Left lobe of liver (tissue), 2 donors: ENCODE measurements at places on chromosomes 4 and X. TPM values are rescaled to one million over a fixed set of nuclear protein-coding genes. Genes with fewer than 3 reads are reported as not detected.

DNA sequence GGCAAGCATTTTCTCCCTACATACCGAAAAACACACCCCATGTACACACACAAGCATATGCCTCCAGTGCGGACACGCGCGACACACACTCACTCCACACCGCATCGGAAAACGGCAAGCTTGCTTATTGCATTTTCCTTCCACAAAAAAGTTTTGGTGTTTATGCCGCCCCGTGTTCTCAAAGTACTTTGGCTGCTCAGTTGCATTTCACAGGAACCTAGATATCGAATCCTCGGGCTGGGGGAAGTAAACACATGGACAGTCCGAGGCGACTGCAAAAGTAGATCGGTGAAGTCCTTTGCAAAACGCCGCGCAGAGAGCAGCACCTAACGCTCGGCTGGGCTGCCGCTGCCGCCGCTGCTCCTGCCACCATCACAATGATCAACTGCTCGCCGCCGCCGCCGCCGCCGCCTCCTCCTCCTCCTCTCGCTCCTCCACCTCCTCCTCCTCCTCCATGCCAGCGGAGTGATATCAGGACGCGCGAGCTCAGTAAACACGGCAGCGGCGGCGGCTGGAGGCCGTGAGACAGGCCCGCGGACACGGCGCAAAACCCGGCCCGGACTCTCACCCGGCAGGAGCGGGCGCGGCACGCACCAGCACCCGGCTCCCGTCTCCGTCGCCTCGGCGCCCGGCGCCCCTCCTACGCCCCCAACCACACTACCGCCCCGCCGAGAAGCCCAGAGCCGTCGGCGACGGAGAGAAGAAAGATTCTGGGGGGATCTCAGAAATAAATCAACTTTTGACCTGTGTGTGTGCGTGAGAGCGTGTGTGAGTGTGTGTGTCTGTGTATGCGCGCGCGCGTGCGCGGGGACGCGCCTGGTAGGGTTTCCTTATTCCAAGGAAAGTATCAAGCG, at the start of gene MAML3:
Gene MAML3 (minus strand): TSS at position 467 of the 854 bp plus-strand sequence. CDS start 857 bp downstream, outside the sequence.
- peak; percentile 96 for DNase-seq

DNA sequence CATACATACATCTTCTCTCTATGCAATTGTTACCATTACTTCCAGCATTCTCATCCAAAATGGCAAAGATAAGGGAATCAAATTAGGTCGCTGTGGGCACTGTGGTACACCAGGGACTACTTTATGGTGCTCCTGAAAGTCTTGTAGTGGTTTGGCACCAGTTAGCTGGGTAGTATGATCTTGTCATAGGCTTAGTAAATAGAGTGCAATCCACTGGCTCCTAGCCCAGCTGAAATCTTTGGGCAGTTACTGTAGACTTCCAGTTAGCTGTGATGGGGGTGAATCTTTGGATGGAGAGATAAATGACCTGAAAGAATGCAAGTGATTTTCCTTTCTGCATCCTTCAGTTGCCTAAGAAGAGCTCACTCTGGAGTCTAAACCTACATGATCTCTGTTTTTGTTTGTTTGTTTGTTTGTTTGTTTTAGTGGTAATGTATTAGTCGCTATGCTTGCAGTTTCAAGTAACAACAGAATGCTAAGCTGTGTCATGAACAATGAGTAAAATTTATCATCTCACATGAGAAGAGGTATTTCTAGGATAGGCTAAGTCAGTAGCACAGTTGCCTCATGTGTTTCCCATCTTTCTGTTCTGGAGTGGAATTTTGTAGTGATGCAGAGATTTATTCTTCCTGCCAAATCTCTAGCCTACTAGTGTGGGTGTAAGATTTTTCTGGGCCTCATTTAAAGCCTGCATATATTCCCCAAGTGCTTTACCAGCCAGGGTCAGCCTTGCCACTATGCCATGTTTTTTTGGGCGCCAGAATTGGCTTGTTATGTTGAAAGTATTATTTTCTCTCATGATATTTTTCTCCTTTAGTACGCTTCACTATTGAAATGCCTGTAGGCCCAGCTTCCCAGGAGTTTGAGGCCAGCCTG, 24.2 kb downstream of the HERC3 start:
- no peak for DNase-seq

DNA sequence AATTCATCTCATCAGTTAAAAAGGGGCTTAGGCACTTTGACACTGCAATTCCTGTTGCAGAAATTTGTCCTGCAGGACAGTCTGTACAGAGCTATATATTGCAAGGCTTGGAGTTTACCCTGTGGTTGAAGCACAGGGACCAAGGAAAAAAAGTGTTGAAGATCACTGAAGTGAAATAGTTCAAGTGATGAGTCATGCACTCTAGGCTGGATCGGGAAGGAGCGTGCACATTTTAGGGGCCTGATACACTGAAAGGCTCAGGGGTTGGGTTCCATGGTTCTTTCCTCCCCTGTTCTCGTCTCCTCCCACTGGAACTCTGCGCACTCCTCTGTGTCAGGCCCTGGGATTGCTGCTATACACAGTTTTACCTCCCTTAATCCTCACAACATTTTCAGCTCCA, 104.9 kb upstream of the ARMCX2 start:
- no peak for DNase-seq

DNA sequence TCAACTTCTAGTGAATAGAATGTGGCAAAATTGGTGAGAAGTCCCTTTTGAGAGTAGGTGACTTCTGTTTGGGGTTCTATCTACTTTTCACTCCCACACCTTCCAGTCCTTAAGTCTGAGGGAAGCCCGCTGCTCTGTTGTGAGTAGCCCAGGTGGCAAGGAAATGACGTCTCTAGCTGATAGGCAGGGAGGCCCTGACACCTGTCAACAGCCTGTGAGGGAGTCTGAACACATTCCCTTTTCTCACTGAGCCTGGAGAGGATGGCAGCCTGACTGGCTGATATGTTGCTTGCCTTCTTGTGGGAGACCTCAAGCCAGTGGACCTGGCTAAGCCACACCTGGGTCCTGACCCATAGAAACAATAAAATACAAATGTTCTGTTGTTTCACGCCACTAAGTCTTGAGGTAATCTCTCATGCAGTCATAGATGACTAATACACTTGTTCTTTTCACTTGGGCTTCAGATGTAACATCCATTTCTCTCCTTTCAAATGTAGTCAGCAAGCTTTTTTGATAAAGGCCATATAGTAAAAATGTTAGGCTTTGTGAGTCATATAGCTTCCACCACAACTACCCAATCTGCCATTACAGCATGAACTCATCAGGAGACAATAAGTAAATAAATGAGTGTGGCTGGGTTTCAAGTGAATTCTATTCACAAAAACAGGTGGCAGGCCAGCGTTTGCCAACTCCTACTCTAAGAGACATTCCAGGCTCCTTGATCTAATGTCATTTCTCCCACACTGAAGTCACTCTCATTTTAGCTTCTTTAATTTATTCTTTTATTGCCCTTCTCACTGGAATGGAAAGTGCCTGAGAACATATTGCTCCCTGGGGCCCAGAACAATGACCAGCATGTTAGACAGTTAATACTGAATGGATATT, 265.1 kb upstream of the MAD2L1 start:
- no peak for DNase-seq

DNA sequence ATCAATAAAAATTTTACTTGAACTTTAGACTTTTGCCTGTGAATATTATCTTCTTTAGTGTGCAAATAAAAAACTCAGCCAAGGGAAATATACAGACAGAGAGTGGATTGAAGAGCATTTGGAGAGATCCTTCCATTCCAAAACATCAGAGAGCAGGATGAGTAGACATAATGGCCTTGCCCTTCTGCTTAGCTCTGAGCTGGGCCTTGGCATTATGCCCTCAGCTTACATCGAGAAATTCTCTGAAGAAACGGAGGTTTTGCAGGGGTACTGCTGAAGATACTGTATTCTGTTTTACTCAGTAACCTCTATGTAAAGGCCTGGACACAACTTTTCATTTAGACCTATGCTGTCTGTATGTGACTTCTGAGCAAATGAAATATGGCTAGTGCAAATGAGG, 317.4 kb downstream of the STIM2 start:
- DNase-seq, result no peak

GRCh38 chrX:133670383-133670782, 255.1 kb upstream of the GPC4 start:
- DNase-seq, result no peak

GRCh38 chr4:41940834-41941233, 5.6 kb downstream of the TMEM33 start:
- no peak for DNase-seq

DNA sequence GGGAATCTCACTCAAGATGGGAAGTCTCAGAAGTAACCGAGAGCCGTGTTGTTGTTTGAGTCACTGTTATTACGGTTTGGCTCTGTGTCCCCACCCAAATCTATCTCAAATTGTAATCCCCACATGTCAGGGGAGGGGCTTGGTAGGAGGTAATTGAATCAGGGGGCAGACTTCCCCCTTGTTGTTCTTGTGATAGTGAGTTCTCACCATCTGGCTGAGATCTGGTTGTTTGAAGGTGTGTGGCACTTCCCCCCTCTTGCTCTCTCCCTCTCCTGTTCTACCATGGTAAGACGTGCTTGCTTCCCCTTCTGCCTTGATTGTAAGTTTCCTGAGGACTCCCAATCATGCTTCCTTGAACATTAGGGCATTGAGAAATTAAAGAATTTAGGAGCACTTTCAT, 37.0 kb downstream of the HAND2 start:
- no peak for DNase-seq

The BEX3 gene
- 23.7 TPM for total RNA-seq

The HEPH gene
- total RNA-seq, result 1.5 TPM

- DNase-seq, result no peak
Observed at GRCh38 chr4:173529477-173530325, at the start of gene HAND2. TSS of gene HAND2 (minus strand) at chr4:173530229. CDS start at chr4:173529289, 940 bp downstream.

DNA sequence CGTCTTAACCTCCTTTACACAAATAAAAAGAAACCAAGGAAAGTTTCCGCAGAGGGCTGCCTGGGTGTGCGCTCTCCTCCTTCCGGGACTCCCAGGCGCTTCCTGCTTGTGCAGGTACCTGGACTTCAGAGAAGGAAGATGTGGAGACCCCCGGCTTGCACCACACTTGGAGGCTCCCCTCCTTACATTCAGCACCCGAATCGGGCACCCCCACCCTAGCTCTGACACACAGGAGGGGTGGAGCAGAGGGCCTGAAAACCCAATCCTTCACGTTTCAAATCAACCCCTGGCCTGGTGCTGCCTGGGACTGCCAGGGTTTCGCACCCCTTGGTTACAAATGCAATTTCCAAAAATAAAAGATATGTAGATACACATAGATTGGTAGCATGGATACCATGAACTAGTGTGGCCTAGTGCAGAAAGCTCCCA, 3.1 kb downstream of the NKX3-2 start:
- no peak for DNase-seq

The PNMA6F gene
- total RNA-seq, result not detected

DNA sequence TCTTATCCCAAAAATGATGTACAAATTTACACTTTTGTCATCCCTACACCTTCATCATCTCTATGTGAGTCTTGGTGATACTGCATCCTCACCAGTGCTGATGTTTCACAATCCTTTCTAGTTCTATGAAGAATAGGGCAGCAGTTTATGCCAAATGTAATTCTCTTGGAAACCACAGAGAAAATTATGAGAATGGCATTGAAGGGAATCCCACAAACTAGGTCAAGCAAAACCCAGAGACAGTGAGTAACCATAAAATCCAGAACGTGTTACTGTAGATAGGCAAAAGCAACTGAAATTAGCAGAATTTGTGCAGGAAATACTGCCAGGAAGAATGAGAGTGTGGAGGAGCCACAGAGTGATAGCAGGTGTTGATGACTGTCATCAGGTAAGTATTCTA, 24.5 kb downstream of the IL15 start:
- no peak for DNase-seq

DNA sequence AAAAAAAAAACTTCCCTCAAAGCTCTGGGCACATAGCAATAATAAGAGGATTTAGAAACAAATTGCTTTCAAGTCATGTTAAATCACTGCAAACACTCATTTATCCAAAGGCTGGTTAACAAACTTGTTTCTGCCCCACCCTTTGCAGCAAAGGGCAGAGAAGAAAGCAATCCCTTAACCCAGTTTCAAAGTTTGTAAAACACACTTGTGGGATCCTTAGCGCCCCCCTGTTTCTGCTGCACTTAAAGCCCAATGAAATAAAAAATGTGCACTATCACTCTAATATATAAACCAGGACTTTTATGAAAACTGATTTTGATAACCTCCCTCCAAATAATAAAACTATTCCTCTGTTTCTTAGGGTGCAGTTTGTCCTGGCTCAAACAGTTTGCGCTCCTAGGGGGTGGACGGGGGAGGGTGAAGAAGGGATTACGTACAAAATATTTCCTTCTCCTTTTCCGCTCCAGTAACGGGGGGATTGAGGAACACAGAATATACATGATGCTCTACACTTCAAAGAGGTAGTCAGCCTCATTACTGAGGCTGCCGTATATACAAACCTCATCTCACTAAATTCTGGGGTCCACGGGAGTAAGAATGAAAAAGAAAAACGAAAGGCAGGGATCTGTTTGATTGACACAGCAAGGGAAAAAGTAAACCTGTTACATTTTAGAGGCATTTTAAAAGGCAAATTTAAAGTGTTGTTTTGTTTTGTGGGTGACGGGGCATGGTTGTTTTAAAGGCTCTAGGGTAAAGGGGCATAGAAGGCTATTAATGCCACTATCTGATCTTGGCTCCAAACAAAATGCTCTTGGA, 3.1 kb upstream of the PCDH10 start:
- no peak for DNase-seq

- no peak for DNase-seq
Observed at GRCh38 chrX:118360429-118361125, 14.7 kb downstream of the WDR44 start.

The CCDC160 gene
- not detected for total RNA-seq

DNA sequence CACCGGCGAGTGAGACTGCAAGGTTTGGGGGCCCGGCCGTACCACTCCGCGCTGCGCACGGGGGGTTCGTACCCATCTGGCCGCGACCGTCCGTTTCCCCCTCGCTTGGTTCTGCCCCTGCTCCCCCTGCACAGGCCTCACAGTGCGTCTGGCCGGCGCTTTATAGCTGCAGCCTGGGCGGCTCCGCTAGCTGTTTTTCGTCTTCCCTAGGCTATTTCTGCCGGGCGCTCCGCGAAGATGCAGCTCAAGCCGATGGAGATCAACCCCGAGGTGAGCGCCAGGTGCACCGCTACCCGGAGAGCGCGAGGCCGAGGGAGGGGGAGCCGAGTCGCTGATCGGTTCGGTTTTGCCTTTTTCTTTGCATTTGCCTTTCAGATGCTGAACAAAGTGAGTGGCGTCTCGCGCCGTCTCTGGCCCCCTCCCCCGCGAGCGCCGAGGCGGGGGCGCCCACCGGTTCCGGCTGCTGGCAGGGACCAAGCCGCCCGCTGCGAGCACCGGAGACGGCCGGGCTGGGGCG, at the start of gene UCHL1:
Gene UCHL1 (plus strand): TSS at position 189 of the 517 bp plus-strand sequence. CDS start 49 bp downstream, at position 238.
- no peak for DNase-seq

The TXK gene
- 1.1 TPM for total RNA-seq

- DNase-seq, result no peak
Observed at GRCh38 chrX:40380655-40381488, 199.9 kb upstream of the ATP6AP2 start.

GRCh38 chr4:13523105-13523477, 21.2 kb downstream of the NKX3-2 start:
- DNase-seq, result no peak
